ENCODE measurements at places on chromosomes 2 and 18.
A peak's percentile ranks its signal among the peaks of the same experiment; 100 is the strongest.

GRCh38 chr2:186599186-186599778, 9.4 kb downstream of the ITGAV start:
- DNase-seq = no peak

GRCh38 chr2:29834624-29835023, 86.8 kb downstream of the ALK start:
- no peak for DNase-seq

DNA sequence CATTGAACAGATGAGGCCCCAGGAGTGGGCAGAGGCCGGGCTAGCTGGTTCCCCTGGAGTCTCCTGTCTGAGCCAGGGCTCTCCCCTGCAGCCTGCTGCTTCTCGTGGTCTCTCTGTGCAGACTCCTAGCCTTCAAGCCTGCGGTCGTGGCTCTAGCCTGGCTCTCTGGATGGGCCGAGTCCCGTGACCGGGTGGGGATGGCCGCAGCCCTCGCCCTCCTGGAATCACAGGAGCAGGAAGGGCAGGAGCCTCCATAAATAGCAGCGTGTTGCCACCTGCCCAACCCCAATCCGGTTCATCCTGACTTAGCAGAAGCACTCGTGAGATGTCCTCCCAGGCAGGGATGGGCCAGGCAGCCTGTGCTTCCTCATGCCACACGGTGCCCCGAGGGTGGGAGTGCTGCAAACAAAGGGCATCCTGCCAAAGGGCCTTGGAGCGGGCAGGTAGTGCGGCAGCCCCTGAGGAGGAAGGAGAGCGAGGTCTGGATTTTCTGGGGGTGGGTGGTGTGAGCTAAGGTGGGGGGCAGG, 43.9 kb downstream of the FOSL2 start:
- no peak for DNase-seq

DNA sequence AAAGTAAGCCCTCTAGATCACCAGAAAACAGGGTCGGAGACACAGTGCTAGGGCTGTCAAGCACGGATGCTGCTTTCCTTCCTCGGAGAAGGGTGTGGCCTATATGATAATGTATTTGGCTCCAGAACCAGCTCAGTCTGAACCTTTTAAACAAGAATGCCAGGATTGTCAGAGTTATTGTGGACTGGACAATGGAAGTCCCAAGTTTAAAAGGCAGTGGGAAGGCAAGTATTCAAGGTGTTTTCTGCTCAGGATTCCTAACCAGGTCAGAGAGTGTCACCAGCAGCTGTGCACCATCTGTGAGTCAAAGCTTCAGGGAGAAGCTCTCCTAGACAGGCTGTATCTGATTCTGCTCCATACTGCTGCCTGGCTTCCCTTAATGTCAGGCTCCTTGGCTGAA, 94.8 kb downstream of the SPOPL start:
- no peak for DNase-seq

DNA sequence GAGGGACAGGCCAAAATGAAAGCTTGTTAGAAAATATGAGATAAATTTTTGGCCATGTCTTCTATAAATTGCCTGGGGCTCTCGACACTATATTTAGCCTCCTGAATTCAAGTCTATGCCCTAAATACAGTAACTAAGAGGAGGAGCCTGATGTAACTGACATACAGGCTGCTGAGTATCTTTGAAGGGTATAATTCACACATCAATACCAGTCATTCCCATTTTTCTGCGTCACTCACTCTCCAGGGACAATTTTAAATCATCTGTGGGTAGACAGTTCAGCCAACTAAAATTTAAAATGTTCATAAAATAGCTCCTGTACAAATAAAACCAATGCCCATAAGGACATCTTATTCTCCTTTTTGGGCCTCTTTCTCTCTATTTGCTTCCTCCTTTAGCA, 105.9 kb downstream of the AP1S3 start:
- no peak for DNase-seq

DNA sequence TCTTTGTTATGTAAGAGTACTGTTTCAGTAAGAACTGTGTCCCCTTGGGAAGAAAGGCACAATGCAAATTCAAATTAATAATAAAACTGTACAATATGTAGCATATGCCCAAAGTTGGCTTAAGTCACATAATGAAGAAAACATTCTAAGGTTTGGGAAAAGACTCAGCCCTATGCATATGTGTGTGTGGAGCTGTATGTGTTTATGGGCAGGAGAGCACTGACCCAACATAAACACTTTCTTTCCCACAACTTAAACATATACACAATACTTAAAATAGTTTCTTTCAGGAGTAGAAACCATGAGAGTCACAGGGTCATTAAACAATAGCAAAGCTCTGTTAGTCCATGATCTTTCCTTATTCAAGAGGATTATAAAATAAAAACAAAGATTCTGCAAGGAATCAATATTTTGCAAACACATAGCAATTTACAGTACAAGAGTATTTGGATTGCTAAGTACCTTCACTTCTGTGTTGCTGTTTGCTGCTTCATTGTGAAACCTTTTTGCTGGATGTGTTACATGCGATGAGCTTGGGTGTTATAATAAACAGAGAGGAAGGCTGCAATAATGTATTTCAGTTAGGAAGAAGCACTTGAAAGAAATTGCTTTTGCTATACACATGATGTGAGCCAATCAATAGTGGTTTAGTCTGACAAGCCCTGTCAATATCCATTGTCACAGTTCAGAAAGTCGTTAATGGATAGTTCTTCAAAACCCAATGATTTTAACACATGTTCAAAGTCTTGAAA, 347.3 kb downstream of the ARHGAP15 start:
- no peak for DNase-seq

GRCh38 chr2:20089715-20090464, 38.5 kb upstream of the LAPTM4A start:
- no peak for DNase-seq

- DNase-seq = no peak
These were observed 39.8 kb upstream of the AAK1 start for GRCh38 chr2:69683170-69683971.

DNA sequence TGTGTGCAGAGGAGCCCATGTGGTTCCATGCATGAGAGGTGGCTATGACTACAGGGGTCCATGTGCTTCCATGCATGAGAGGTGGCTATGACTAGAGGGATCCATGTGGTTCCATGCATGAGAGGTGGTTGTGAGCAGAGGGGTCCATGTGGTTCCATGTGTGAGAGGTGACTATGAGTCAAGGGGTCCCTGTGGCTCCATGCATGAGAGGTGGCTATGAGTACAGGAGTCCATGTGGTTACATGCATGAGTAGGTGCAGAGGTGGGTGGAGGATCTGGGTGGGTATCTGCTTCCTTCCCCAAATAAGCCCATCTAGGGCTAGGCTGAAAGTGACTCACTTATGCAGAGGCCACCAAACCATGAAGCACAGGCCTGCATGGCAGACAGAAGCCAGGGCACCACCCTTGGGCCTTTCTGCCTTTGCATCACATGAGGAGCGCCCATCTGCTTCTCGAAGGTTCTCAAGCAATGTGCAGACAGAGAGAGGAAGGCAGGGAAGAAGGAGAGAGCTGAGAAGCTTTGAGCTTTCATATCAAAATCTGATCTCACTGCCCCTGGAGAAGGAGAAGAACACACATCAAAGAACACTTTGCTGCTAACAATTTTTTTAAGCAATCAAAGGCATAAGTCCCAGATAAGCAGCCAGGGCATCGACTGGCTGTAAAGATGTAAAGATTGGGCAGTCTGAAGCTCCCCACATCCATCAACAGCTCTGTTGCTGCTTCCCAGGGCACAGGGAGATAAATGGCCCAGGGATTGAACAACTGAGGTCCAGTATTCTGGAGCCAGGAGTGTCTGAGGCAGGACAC, 137.6 kb downstream of the TNS1 start:
- DNase-seq = no peak

- DNase-seq = no peak
These were observed 44.2 kb upstream of the DYNC2LI1 start for GRCh38 chr2:43729491-43730174.

GRCh38 chr2:121826036-121826435, 70.6 kb downstream of the TSN start:
- DNase-seq = no peak

DNA sequence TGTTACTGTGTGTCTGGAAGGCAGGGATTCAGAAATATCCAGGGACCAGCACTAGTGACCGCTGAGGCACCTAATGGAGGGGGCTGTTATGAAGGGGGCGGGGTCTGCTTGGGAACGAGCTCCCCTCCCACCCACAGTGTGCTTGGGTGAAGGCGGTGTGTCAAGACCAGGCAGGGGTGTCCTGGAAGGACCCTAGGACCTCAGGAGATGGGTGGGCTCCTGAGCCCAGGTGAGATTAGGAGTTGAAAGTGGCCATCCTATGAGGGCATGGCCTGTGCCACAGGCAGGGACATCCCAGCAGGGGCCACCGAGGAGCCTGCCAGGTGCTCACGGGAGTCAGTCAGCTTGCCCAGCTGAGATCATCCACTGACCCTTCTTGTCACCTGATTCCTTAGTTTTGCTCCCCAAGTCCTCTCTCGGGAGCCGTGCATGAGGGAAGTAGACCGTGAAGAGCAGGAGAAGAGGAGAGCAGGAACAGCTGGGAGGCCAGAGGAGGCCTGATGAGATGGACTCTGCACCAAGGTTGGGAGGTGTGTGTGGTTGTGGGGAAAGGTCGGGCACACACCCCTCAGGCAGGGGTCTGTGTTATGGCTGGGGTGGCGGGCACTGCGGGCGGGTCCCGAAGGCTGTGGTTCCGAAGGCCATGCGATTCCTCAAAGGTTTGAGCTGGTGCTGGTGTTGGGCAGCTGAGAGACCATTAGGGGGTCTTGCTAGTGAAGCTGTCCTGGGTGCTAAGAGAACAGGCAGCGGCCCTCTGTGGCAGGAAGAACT, 180.9 kb upstream of the HS6ST1 start:
- no peak for DNase-seq

- DNase-seq = no peak
These were observed 97.1 kb downstream of the DPP4 start for GRCh38 chr2:161976917-161977316.

DNA sequence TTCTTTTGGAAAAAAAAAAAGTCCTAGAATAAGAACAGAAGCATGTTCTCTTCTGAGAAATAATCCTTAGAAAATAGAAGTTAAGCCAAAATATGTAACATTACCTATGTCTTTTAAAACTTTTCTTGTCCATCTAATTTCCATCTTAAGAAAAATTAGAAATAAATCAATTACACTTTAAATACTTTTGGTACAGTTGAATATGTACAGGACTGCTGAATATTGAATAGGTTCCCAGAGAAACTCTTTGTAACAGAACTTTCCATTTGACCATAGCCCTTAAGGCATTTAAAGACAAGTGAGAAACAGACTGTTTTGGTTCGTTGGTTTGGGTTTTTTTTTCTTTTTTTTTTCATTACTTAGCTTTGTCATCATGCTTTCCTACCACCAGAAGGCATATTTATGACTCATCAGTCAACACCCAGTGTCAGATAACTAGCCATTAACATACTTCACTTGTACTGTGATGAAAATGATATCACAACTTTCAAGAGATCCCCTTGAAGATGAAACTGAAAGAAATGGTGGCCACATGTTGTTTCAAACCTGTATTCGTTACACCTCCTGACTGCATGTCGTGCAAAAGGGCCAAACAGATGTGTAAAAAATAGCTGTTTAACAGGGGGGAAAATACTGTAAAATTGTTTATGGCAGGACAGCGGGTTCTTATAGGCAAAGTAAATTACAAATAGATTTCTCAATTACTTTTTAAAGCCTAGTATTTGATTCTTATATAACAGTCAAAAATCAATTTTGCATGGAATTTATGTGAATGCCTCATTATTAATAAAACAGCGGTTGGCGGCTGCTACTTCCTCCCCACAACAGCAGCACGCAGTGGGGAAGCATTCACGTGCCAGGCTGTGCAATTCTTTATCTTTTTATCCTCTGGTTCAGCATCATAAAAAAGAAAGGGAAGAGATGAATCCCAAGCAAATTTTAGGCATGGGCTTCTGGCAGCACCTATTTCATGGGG, 280.7 kb upstream of the HNRNPA3 start:
- peak; percentile 57 for DNase-seq

DNA sequence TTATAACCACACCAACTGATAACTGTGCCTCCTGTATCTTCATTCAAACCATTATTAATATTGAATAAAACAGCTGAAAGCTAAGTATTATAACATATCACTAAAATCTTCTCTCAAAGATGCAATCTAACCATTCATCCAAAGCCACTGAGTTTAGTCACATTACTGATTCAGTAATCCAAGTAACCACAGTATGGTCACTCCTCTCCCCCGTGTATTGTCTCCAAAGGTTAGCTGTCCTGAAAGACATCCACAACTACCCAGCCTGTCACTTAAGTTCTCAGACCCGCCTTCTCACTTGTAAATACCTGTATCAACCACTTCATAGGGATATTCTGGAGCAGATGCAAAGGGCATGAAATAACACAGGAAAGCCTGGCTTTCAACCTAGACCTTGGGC, 213.4 kb upstream of the BOD1L2 start:
- DNase-seq = no peak

GRCh38 chr2:122866095-122866494, 1110.6 kb downstream of the TSN start:
- no peak for DNase-seq

- DNase-seq = no peak
These were observed 45.9 kb upstream of the RHOB start for GRCh38 chr2:20400787-20401488.

DNA sequence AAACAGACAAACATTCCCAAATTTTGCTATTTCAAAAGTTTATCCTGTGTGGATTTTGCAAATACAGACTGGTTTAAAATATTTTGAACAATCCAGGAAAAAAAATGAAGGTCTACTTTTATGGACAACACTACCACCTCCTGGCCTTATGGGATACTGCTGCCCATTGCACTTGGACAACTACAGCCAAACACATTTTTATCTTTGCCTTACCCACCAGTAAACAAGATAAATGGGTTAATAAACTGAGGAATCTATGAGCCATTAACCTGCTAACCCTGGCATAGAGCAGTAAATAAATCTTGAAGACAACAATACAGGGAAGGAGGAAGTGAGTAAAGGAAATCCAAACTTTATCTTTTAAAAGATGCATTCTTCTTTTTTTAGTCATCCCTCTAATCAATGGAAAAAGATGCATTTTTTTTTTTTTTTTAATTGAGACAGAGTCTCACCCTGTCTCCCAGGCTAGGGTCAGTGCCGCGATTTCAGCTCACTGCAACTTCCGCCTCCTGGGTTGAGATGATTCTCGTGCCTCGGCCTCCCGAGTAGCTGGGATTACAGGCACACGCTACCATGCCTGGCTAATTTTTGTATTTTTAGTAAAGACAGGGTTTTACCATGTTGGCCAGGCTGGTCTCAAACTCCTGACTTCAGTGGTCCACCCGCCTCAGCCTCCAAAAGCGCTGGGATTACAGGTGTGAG, 2.1 kb upstream of the SPIRE1 start:
- peak; percentile 56 for DNase-seq

DNA sequence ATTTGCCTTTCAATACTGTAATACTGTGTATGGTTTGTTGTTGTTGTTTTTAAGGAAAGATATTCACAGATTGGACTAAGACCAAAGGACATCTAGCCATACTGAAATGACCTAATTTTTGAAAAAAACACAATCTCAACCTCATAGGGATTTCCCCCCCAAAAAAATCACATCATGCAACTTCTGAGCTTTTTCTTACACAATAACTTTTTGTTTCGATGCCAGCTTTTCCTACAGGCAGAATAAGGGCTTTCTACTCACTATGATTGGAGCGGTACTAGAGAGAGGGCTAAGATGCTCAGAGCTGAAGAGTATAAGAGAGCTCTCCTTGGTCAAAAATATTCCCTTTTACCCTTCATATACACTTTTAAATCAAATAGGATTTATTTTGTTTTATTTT, 32.4 kb upstream of the SLC3A1 start:
- no peak for DNase-seq
